ENCODE measurements at places on chromosomes 5 and 9.

GRCh38 chr5:56676091-56676768, 139.1 kb upstream of the MAP3K1 start:
- no peak for DNase-seq

GRCh38 chr5:68746220-68746619, 347.6 kb upstream of the SLC30A5 start:
- no peak for DNase-seq

DNA sequence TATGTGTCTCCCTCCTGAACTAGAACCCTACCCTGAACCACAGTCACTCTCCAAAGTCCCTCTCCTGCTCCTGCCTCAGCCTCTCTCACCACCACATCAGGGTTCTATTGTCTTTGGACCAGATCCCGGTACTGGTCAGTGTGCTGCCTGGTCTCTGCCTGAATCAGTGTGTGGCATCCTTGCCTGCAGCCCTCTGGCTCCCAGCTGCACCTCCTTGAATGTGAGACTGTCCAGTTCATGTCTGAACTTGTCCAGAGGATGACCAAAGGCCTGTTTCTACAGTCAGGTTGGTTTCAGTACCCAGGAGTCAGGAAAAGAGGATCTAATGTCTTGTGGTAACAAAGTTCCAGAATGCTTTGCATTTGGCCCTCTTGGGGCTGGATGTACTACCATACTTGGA, 76.8 kb upstream of the RANBP3L start:
- no peak for DNase-seq

- no peak for DNase-seq
Measured at GRCh38 chr9:90900130-90900529, 98.5 kb downstream of the SYK start.

DNA sequence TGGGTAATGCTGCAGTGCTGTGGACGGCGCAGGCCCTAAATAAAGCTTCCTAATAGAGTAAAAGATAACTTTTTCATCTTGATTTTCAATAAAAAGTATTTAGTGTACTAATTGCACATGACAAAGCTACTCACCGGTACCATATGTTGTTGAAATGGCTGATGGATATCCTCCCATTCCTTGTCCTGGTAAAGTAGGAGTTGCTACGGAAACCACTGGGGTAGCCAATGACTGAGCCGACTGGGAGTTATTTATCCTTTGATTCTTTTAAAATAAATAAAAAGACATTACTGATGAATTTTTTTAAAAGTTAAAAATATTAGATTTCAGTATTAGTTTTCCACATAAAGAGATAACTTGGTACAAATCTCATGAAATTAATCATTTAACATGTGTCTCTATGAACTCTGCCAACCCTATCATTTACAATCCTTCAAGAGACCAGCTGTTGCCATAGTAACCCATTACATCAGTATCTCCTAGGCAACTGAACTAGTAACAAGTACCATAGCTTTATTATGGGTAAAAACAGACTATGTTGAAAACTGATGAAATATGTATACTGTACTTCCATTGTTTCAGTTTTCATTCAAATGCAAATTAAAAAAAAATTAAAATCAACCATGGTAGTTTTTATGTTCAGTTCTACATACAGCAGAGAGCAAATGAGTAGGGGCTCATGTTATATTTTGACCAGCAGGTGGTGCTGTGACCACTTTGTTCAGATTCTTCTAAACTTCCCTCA, 153.7 kb downstream of the MEF2C start:
- DNase-seq, result peak; percentile 49

DNA sequence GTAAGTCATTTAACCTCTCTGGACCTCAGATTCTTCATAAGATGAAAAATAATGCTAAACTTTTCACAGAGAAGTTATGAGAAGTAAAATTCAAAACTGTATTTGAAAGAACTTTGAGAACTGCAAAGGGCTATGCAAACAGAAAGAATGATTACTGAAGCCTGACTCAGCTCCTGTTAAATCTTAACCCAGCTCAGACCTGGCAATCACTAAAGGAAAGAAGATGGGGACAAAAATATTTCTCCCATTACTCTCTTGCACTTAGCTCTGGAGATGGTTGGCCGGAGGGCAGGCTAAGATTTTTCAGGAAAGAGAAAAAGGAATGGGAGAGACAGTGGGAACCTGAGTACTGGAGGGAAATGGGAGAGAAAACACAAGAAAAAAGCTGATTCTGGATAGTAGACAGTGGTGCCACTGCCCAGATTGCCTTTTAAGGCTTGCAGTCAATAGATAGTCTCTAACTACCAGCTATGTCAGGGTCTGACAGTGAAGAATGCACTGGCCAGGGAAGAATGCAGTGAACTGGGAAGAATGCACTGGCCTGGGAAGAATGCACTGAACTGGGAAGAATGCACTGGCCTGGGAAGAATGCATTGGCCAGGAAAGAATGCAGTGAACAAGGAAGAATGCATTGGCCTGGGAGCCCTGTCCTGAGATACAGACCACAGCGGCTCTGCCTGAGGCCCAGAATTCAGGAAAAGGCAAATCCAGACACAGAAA, 25.2 kb upstream of the CEMIP2 start:
- DNase-seq, result no peak

DNA sequence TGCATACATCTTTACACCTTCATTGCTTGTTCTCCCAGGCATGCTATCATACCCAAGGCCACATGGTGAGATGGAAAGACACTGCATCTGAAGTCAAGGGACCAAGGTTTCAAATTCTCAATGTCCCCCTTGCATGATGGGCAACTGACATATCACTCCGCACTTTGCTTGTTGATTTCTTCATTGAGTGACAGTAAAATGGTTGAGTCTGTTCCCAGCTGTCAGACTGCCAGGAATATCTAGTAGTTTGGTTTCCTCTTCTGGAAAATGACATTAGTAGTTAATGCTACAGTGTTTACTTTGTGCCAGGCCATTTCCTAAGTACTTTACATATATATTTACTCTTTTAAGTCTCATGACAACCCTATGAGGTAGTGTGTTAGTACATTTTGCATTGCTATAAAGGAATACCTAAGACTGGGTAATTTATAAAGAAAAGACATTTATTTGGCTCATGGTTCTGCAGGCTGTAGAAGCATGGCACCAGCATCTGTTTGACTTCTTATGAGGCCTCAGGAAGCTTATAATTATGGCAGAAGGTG, 114.4 kb downstream of the PCSK1 start:
- no peak for DNase-seq

- peak; percentile 81 for DNase-seq
Measured at GRCh38 chr5:123997462-123998215, 485.7 kb downstream of the CSNK1G3 start.

DNA sequence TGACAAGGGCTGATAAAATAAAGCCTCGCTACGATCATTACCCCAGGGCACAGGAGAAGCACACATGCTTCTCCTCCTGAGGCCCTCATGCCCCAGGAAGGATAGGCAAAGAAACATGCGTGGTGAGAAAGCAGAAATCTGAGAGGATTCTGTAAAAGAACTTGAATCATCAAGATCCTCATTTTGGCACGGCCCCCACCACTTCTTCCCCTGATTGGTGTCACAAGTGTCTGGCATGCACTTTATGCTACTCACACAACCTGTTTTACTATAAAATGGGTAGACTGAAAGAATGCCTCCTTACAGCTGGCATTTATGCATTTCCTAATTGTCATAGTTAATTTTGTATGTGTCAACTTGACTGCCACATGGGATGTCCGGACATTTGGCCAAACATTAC, 32.1 kb downstream of the PCA3 start:
- DNase-seq, result no peak

- DNase-seq, result no peak
Measured at GRCh38 chr9:89969156-89969675, 364.4 kb downstream of the GADD45G start.

GRCh38 chr5:134521841-134522240, 3.6 kb upstream of the JADE2 start:
- no peak for DNase-seq

DNA sequence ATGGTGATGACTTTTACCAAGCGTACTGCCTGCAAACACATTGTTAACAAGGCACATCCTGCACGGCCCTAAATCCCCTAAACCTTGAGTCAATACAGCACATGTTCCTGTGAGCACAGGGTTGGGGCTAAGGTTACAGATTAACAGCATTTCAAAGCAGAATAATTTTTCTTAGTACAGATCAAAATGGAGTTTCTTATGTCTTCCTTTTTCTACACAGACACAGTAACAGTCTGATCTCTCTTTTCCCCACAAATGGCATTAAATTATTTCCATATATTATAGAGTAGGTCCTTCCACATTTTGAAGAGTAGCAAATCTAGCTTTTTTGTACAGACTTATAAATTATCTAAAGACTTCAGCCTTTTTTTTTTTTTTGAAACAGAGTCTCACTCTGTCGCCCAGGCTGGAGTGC, 1.6 kb upstream of the TMEM141 start:
- no peak for DNase-seq

GRCh38 chr9:31103836-31104235, 1280.6 kb upstream of the ACO1 start:
- no peak for DNase-seq

DNA sequence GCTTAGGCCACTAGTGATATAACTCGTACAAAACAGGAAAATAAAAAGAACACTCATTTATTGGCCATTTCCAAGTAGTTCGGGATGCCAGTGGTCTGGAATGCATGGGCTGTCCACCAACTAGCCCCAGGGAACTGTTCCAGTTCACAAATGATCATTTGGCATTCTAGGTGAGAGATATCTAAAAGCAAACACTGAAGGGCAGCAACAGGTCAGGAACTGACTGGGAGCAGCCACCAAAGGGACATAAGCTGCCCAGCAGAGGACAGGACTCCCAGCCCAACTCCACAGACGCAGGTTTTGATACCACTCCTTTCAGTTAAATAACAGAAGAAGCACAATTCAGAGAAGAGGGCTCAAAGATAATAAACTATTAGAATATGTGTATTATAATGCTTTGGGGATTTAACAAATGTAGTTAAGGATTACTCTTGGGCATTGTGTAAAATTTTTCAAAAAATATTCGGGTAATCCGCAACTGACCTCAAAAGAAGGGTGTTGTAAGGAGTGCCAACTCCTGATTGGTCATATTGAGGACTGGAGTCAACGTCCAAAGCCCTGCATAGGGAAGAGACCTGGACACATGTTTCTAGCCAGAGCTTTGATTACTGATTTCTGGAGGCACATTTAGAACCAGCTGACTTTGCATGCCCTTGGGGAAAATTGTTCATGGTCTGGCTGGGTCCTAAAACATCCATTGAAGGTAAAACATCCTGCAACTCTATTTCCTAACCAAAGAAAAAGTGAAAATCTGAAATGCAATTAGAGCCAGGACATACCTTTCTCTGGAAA, 320.0 kb downstream of the DNAH5 start:
- DNase-seq, result no peak

GRCh38 chr5:94908889-94909480, 290.5 kb downstream of the SLF1 start:
- DNase-seq, result no peak

GRCh38 chr9:96618209-96619123, 1.2 kb downstream of the CDC14B start:
- no peak for DNase-seq

- DNase-seq, result no peak
Measured at GRCh38 chr5:118902656-118903438, 85.5 kb downstream of the DTWD2 start.

DNA sequence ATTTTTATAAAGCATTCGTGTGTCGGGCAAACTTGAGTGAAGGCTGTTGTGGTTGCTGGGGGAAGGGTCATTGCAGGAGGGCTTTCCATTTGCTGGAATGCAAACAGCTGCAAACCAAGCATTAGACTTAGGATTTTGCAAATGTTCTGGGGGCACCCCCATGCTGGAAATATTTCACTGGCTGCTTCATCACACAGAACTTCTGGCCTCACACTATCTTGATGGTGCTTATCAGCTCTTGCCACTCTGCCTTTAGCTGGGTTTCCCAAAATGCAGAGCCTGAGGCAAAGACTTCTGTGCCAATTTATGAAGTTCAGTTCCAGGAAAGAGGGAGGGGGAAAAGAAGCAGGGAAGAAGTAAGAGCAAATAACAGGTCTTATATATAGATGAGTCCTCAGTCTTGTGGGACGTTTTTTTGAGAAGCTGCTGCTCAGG, 8.6 kb upstream of the COL15A1 start:
- no peak for DNase-seq

DNA sequence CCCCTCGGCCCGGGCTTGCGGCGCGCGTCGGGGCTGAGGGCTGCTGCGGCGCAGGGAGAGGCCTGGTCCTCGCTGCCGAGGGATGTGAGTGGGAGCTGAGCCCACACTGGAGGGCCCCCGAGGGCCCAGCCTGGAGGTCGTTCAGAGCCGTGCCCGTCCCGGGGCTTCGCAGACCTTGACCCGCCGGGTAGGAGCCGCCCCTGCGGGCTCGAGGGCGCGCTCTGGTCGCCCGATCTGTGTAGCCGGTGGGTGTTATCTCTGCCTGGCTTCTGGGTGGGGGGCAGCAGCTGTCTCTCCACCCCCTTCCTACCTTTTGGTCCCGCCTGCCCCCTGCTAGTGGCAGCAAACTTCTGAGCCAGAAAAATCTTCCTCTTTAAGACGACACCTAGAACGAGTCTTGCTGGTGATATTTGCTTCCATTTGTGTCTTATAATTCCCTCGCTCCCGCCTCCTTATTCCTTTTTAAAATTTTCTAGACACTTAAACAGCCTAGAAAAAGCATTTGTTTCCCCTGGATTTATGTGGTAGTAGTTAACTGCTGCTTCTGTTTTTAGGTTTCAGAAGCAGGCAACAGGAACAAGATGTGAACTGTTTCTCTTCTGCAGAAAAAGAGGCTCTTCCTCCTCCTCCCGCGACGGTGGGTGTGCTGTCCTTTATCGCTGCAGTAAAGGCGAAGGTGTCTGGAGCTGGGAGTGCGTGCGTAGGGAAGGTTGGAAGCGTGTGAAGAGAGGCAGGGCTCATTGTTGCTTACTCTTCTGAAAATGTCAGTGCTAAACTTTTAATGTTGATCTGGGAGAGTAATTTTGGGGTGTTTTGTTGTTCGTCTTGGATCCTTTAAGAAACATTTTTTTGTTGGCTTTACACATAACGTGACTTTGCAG, 554 bp downstream of the JAK2 start:
- DNase-seq, result no peak

- DNase-seq, result no peak
Measured at GRCh38 chr5:55306641-55307382, 682 bp downstream of the DHX29 start.

GRCh38 chr5:149537374-149537975, 13.8 kb downstream of the CSNK1A1 start:
- DNase-seq, result no peak

- no peak for DNase-seq
Measured at GRCh38 chr5:135213466-135214239, 179.6 kb upstream of the PITX1 start.

GRCh38 chr5:83354958-83355357, 116.6 kb upstream of the VCAN start:
- no peak for DNase-seq

- DNase-seq, result no peak
Measured at GRCh38 chr9:32345243-32345642, 39.2 kb upstream of the ACO1 start.

DNA sequence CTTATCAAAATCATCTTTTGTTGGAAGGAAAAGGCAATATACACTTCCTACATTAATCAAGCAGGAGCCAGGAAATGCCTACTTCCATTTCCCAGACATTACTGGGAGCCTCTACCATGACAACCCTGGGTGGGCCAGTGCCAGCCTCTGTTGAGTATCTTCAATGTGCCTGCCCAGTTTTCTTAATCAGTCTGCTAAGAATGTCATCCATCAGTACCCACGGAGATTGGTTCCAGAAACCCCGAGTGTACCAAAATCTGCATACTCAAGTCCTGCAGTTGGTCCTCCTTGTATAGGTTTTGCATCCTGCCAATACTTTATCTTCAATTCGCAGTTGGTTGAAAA, 82.4 kb downstream of the MARCHF3 start:
- DNase-seq, result no peak

- DNase-seq, result no peak
Measured at GRCh38 chr9:108681851-108682590, 173.8 kb downstream of the ACTL7B start.

- DNase-seq, result no peak
Measured at GRCh38 chr9:74449060-74449459, 48.1 kb upstream of the RORB start.

Measured in GM04504 (cell line).